ENCODE measurements at places on chromosomes 2 and 18.

- no peak overlapping the region for H3K4me3 ChIP-seq
- H3K36me3 ChIP-seq, result no peaks in the 10 kb centered on the region
- H3K27me3 ChIP-seq, result peaks cover 16% of the 10 kb centered on the region
- H3K4me1 ChIP-seq, result no peaks in the 10 kb centered on the region
- no peak overlapping the region for H3K27ac ChIP-seq
- no peak for DNase-seq
These were observed 25.4 kb downstream of the GREB1 start for GRCh38 chr2:11559066-11559785.

GRCh38 chr2:124257120-124257519 lies 232.0 kb downstream of the CNTNAP5 start:
- H3K27ac ChIP-seq, result no peak overlapping the region
- no peak for DNase-seq
- H3K4me1 ChIP-seq, result no peaks in the 10 kb centered on the region
- H3K36me3 ChIP-seq, result no peaks in the 10 kb centered on the region
- no peaks in the 10 kb centered on the region for H3K27me3 ChIP-seq

DNA sequence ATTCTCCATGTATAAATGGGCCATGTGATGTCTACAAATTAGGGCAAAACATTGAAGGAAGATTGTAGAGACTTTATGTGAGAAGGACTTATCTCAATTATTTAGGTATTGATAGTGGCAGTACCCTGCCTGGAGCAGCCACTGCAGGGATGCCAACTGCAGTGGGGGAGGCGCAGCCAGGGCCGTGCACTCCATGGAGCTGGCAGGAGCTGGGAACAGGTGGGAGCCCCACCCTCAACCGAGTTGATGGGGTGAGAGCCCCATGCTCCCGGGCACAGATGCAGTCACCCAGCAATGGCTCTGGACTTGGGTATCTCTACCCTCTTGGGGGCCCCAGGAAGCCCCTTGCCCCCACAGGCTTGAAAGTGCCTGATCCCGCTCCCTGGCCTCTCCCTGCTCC lies 564.3 kb downstream of the SLC4A3 start:
- no peak overlapping the region for H3K4me3 ChIP-seq
- no peak for DNase-seq
- H3K27ac ChIP-seq, result no peak overlapping the region
- H3K27me3 ChIP-seq, result no peaks in the 10 kb centered on the region
- no peaks in the 10 kb centered on the region for H3K4me1 ChIP-seq
- no peaks in the 10 kb centered on the region for H3K36me3 ChIP-seq

DNA sequence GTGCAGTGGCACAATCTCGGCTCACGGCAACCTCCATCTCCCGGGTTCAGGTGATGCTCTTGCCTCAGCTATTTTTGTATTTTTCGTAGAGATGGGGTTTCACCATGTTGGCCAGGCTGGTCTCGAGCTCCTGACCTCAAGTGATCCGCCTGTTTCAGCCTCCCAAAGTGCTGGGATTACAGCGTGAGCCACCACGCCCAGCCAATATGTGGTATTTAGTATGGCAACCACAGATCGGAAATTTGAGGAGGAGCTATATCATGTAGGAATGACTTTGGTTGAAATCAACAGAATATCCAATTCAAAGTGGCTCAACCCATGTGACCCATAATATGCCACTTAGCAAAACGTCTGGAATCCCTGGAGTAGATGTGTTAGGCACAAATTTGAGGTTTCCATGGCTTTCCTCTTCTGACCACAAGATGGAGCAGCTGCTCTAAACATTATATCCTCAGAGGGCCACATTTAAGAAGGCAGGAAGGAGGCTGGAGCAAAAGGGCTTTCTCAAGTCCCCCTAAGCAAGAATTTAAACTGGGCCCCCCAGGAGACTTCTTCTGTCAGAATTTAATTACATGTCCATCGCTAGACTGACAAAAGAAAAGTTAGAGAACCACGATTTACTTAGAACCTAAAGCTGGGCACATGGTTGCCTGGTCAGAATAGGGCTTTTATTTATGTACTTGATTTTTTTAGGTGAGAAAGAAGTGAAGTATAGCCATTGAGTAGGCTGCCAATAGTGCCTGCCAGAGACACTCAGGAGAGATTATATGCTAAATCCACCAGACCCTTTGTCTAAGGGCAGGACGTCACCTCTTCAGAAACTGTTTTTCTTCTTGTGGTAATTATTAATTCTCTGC lies 49.6 kb upstream of the ITSN2 start:
- H3K4me3 ChIP-seq, result no peak overlapping the region
- H3K4me1 ChIP-seq, result no peaks in the 10 kb centered on the region
- H3K27me3 ChIP-seq, result no peaks in the 10 kb centered on the region
- DNase-seq, result no peak
